MCF 10A (cell line): ENCODE measurements at places on chromosomes 16 and 17.

DNA sequence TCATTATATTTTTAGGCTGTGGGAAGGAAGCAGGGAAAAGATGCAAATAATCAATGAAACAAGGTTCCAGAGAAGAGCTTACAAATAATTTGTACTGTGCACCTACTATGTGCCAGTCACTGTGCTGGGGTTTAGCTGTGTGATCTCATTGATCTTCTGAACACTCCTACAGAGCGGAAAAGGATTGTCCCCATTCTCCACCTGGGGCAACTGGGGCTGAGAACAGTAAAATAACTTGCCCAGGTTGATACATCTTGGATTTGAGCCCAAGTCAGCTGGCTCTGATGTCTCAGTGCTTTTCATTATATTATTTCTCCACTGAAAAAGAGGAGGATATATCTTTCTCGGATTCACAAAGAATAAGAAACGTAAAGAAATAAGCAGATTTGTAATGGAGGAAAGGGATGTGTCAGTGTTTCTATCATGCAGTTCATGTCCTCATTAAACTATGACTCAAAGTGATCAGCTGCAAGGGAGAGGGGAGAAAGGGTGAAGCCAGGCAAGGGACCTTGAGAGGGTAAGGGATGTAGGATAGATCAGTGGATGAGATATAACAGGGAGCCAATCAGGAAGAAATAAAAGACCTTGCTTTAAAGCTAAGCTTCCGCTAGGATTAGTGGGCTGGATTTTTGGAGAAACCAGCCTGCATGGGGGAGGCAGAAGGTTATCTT, 143.6 kb upstream of the NOL11 start:
- DNase-seq = no peak

GRCh38 chr16:47644661-47645060, 183.5 kb downstream of the PHKB start:
- peak; percentile 63 for DNase-seq

- no peak for DNase-seq
These were observed 74.5 kb upstream of the C17orf78 start for GRCh38 chr17:37301288-37301687.

DNA sequence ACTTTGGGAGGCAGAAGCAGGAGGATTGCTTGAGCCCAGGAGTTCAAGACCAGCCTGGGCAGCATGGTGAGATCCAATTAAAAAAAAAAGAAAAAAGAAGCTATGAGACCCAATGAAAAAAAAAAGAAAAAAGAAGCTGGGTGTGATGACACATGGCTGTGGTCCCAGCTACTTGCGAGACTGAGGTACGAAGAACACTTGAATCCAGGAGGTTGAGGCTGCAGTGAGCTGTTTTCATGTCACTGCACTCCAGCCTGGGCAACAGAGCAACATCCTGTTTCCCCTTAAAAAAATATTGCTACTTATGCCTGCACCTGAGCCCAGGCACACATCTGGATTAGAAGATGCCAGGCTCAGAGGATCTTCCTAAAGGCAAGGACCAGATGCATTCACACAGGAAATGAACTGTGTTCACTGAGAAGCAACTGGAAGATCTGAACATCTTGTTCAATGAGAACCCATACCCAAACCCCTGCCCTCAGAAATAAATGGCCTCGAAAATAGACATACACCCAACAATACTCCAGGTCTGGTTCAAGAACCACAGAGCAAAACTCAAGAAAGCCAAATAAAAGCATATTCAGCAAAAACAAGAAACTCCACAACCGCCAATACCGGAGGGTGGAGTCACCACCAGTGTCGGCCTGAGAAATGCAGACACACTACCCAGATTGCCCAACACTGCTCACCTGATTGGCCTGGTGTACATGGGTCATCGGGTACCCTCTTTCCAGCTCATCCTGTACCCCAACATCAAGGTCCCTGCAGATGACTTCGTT, 4.4 kb downstream of the RNF135 start:
- DNase-seq = no peak

DNA sequence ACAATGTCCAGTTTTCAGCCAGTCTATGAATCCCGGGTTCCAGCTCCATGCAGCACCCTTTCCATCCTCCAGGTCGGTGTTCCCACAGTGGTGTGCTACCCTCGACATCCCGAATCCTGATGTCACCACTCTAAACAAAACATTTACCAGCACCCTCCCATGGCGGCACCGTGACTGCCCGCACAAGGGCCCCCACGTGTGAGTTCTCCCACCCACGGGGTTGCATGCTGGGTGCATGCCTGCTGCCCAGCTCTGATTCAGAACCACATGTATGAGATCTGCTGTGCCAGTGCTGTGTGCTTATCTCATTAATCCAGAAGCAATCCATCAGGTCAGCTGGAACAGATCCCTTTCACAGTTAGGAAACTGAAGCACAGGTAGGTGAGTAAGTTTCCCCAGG, 57.4 kb downstream of the C16orf78 start:
- no peak for DNase-seq

- DNase-seq = no peak
These were observed 45.7 kb downstream of the PHKB start for GRCh38 chr16:47506800-47507199.

GRCh38 chr17:64085650-64086005, 44.3 kb downstream of the ERN1 start:
- DNase-seq = no peak

- no peak for DNase-seq
These were observed 1.9 kb downstream of the HNF1B start for GRCh38 chr17:37742762-37743611.

GRCh38 chr17:33057564-33057963, 65.9 kb downstream of the SPACA3 start:
- DNase-seq = no peak

DNA sequence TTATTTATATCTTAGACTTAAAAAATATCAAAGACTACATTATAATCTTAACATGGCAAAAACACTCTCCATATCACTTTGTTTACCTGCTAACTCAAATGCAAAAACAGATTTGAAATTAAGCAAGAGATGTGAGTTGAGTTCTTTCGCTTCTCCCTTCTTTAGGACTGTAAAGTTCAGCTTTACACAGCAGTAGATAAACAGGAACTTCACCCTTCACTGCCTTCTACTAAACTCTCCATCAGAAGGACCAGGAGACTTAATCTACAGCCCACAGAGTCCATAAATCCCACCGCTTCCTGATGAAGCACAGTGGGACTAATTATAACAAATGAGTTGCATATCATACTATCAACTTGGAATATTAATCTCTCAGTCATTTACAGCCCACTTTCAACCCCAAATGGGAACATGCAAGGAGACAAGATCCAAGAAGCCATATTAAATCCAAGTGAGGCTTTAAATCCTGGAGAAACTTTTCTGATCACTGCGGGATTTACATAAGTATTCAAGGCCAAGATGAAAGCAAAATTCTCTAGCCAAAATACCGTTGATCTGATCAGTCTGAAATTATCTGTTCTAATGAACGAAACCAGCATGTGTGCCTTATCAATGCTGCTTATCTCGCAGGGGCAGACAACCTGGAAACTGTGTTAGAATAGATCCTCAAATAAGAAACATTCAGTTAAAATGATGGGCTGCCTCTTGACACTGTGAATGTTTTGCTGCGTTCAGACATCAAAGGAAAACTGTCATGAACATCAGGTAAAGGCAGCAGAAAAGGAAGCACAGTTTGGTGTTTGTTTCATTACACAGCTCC, 1.6 kb downstream of the AMFR start:
- DNase-seq = no peak

- DNase-seq = no peak
These were observed 296.6 kb upstream of the PMFBP1 start for GRCh38 chr16:72468582-72468981.

- DNase-seq = no peak
These were observed 35.6 kb upstream of the GAS7 start for GRCh38 chr17:10234033-10234432.

GRCh38 chr16:12245088-12245920, 268.8 kb downstream of the SNX29 start:
- no peak for DNase-seq

DNA sequence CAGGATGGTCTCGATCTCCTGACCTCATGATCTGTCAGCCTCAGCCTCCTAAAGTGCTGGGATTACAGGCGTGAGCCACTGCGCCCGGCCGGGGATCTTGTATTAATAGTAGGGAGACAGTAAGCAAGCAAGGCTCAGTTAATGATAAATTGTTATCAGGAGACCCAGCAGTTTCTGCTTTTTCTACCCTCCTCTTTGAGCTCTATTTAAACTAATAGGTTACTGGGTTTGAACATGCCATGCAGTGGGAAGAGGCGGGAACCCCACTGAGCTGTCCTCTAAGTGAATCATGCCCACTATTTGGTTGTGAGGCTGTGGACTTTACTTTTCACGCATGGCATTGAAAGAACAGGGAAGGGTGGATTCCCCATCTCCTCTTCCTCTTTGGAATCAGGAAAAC, 223.9 kb downstream of the WWOX start:
- no peak for DNase-seq

- DNase-seq = no peak
These were observed 9.6 kb upstream of the CD300C start for GRCh38 chr17:74555427-74555940.

- DNase-seq = no peak
These were observed 16.9 kb downstream of the DHRS7B start for GRCh38 chr17:21143695-21144094.

- DNase-seq = peak; percentile 88
These were observed 3.3 kb upstream of the NHERF2 start for GRCh38 chr16:2023092-2024031.

DNA sequence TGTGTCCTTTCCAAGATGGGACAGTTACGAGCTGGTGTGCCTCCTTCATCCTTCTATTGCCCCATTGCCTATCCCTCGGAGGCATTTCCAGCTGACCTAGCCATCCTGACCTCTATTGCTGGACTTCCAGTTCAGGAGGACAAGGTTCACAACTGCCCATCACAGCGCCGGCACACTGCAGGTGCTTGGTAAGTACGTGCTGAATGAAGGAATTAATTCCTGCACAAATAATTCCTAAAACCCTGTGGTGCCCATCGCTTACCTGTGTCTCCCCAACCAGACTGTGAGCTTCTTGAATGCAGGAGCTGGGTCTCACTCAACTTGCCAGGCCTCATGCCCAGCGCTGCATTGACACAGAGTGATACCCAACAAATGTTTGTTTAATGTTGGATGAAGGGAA, 13.0 kb downstream of the ALOX15B start:
- no peak for DNase-seq

DNA sequence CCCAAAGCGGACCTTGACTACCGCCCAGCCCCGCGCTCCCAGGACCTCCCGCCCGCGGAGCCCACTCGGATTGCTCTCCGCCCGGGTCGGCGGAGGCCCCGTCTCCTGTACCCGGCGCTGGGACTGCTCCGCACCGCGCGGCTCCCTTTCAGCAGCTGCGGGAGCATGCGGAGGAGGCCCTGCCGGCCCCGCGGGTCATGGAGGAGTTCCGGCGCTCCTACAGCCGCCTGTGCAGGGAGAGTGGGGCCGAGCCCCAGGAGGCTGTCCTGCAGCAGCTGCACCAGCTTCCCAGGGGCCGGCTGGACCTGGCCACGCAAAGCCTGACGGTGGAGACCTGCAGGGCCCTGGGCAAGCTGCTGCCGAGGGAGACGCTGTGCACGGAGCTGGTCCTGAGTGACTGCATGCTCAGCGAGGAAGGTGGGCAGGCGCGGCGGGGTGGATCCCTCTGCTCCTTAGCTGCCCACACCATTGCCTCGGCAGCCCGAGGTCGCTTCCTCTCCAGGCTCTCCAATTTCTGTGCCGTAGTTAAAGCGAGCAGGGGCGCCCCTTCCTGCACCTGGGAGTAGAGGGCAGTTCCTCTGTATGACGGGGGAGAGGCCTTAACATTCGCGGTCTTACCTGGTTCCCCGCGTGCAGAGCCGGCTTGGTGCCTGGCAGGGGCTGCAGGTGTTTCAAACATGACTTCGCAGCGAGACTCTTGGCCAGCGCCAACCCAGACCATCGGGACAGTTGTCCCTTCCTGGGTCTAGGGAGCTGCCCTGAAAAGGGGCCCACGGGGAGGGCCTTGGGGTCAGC, 539 bp downstream of the LRRC45 start:
- DNase-seq = no peak

- no peak for DNase-seq
These were observed 3.0 kb downstream of the PRR35 start for GRCh38 chr16:563072-563644.

DNA sequence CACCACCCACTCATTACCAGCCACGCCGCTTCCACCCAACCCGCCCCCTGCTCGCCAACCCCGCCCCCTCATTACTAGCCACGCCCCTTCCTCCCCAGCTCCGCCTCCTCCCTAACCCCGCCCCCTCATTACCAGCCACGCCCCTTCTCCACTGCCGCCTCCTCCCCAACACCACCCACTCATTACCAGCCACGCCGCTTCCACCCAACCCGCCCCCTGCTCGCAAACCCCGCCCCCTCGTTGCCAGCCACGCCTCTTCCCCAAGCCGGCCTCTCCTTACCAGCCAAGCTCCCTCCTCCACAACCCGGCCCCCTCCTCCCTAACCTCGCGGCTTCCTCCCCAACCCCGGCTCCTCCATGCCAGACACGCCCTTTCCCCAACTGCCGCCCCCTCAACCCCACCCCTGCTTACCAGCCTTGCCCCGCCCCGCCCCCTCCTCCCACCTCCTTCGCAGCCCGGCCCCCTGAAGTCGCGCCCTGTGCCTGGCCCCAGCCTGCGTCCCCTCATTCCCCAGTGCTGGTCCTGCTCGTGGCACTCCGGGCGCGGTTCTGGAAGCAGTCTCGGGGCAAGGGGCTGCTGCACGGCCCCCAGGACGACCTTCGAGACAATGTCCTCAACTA, 7.3 kb downstream of the SLC22A31 start:
- DNase-seq = no peak

- DNase-seq = peak; percentile 86
These were observed 6.3 kb upstream of the MNT start for GRCh38 chr17:2406903-2407790.

DNA sequence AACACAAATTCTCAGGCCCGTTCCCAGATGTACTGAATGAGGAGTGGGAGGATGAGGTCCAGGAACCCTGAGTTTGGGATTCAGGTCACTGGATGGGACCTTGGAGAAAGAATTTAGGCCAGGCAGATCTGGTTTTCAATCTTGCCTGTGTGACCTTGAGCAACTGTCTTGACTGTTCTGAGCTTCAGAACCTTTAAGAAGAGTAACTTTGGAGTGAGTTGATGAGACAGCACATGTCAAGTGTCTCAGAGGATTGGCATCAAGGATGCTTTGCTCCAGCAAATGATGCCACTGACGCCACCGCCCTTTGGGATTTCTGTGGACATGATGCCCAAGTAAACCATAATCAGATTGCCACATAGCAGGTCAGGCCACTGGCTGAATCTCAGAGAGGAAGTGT, 56.2 kb upstream of the DNAJA2 start:
- no peak for DNase-seq

DNA sequence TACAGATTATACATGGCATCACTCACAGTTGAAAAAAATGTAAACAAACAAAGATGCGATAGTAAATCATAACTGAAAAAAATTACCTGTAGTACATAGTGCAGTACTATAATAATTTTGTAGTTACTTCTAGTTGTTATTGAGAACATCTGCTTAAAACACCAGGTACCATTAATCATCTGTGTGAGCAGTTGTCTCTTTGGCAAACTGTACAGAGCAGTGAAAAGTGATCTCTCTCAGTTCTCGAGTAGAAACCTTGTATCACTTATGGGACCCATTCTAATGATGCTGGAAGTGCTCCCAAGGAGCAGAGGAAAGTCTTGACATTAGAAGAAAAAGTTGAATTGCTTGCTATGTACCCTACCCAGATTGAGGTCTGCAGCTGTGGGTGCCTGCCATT, 8.9 kb upstream of the TENT4B start:
- no peak for DNase-seq
